Fibroblast of upper back skin (primary cell): ENCODE measurements at places on chromosomes 5 and 9.
A peak's percentile ranks its signal among the peaks of the same experiment; 100 is the strongest.

DNA sequence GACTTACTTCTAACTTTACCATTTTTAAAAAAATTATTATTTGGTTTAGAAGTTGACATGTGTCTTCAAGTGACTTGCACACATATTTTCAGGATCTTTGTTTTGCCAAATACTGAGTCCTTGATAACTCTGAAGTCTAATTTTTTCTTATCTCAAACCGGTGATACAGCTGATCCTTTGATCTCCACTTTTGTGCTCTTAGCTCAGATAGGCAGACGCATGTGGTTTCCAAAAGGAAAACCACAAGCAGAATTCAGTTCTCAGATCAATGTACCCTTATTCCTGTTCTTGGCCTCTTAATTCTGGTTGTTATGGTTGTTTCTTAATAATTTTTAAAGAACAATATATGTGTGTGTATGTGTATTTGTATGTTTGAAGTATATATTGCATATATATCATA lies 238.3 kb upstream of the EDIL3 start:
- no peak for DNase-seq

GRCh38 chr5:31481531-31482165 lies 50.2 kb downstream of the DROSHA start:
- DNase-seq, result no peak

GRCh38 chr5:132115375-132115774 lies 41.8 kb downstream of the CSF2 start:
- DNase-seq, result no peak

DNA sequence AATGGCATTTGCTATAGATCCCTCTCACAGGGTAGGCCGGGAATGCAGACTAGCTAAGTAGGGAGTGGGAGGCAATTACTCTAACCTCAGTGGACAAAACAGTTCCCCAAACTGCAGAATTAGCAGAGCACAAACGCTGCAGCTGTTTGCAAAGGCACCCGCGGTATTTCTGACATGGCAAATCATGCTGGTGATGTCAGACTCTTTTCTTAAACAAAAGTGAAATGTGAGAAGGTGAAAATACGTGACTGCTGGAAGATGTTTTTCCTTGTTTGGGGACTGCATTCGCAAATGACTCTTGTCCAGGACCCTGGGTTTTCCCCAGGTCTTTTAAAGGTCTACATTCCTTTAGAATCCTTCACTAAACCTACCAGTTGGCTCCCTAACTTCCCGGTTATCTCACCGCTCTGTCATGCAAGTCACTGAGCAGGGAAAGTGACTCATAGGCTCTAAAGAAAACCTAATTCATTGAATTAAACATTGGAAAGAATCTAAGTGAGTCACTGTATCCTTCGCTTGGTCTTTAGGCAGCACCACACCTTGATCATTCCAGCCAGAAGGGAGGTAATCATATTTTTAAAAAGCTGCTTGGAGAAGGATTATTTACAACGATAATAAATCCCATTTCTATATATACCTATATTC lies 91.5 kb upstream of the DNAH5 start:
- DNase-seq, result peak; percentile 99

- DNase-seq, result no peak
These were observed 5.3 kb upstream of the FANCG start for GRCh38 chr9:35085078-35085477.

DNA sequence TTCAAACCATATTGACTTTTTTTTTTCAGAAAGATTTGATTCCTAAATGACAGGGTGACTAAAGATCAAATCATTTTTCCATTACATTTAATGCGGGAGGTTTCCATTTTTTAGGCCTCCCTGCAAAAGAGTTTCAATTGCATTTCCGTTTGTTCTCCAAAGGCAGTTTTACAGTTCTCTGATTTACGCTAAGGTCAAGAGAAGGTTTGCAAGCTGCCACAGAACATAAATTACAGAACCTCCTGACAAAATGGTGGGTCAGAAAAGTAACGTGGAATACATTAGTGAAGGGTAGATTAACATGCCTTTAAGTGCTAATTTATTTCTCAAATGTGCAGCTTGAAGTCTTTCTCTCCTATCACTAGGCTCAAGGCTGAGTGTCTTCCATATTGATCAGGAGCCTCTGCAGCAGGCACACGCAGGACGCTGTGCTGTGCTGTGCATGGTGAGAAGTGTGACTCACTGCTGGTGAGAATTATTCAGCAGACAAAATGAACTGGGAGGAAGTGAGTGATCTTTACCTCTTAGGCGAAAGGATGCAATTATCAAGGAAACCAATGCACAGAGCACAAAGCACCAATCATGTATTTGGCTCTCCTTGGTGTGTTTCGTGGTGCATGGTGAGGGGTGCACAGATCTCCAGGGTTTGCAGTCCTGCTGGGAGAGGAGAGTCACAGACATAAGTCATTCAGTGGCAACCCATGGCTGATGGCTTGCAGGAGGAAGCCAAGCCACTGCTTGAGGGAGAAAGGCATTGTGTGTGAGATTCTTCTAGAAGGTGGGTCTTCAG lies 136.3 kb downstream of the TENT4A start:
- DNase-seq, result no peak
